ENCODE measurements at places on chromosomes 1 and 21. TPM values are rescaled to one million over a fixed set of nuclear protein-coding genes. Genes with fewer than 3 reads are reported as not detected.
A peak's percentile ranks its signal among the peaks of the same experiment; 100 is the strongest.

- peak; percentile 63 for DNase-seq
Observed at GRCh38 chr1:165369255-165369848, 12.8 kb upstream of the LMX1A start.

GRCh38 chr21:39527664-39528381 lies 76.1 kb downstream of the SH3BGR start:
- DNase-seq: no peak

DNA sequence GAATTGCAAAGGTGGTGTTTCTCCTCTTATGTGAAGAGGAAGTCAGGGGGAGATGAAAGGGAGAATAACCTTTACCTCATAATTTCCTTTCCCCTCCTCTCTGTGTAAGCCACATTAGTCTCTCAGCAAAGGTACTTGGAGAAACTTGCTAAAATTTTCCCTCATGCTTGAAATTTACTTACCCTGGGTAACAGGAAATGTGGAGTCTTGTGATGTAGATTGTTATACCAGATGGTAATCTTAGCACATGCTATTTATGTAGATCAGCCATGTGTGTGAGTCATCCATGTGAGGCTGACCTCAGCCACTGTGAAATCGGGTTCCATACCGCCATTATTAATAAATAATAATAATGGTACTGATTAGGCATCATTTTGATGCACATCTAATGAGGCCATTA lies 128.4 kb downstream of the TGFB2 start:
- no peak for DNase-seq

DNA sequence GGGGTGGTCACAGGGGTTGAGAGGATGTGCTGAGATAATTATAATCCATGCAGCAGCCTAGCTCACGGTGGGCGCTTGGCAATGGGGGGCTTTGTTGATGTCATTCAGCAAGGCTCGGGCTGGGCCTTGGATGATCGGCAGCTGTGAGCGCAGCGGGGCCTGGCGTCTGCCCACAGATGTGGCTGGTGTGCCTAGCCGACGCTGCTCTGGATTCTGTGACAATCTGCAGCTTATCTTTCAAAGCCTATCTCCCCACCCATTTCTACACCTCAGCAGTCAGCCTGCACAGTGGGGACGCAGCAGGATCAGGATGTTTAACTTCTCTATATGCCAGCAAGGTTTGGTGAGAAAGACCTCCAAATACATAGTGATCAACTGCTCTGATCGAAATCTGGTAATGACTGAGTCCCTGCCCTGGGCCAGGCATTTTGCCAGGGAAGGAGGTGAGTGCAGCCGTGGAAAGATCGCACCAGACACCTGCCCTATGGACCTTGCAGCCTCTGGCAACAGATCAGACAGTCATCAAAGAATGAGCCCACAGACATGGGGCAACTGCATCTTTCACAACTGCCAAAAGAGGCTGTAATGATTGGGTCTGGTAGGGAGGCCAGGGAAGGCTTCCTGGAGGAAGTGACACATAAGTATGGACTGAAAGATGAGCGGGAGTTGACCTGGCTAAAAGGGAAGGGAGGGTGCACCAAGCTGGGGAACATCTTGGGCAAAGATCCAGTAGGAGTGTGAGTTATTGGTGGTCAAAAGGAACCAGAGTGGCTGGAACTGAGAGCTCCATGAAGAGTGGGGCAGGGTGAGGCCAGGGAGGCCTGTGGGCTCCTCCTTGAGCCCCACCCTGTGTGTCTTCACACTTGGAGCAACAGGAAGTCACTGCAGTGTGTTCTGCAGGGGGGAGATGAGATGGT lies 35.3 kb downstream of the EPHB2 start:
- no peak for DNase-seq

DNA sequence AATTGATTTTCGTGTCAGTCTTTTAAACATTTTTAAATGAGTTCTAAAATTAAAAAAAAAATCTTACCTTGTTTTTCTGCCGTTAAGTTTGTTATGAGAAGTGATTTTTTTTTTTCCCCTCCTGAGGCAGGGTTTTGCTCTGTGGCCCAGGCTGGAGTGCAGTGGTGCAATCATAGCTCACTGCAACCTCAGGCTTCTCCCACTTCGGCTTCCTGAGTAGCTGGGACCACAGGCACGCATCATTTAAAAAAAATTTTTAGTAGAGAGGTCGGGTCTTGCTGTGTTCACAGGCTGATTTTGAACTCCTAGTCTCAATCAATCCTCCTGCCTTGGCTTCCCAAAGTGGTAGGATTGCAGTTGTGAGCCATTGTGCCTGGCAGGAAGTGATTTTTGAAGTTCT lies 41.1 kb downstream of the MTR start:
- no peak for DNase-seq

DNA sequence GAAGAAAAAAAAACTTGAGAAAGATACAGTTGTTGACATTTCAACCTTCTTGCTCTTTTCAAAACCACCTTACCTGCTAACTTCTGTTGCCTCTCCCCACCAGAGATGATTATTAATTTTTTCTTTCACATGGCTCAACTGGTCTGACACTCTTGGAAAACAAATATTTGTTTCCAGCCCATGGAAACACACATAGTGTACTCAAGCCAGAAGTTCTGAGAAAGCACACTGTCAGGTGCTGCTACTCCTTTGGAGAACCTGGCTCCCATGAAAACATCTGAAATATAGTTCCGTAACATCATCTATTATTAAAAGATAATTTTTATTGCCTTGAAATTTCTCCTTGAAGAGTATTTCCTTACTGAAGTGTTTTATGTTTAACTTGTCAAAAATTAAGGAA lies 145.0 kb upstream of the C1orf105 start:
- no peak for DNase-seq

DNA sequence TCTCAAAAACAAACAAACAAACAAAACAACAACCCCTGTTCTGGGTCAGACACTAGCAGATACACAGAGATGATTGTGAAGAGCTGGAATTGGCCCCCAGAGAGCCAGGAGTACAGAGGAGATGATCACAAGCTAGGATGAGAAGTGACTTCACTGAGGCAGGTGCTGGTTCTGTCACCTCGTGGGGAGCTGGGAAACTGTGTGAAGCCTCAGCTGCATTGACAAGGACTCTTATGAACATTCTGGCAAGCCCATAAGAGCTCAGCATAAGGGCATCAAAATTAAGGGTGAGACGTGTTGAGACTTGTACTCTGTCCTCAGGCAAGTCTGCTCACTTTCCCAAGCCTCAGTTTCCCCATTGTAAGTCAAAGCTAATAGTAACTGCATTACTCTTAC lies 14.7 kb upstream of the PTP4A2 start:
- no peak for DNase-seq

- no peak for DNase-seq
Observed at GRCh38 chr1:226382030-226382429, 25.9 kb downstream of the PARP1 start.

DNA sequence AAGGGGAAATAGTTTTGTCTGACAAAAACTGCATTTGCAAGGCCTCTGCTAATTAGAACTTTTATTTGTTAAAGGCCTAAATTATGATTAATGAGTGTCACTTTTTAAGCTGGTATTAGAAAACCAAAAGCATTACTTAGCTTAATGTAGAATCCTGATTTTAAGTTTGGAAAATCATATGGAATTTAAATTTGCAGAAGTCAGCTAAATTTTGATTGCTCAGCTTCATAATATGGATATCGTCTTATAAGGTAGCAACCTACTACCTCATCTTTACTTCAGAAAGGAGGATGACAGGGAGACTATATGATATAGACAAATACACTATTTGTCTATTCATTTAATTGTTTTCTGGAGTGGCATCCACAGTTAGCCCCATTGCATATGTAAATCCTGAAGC lies 114.0 kb downstream of the USP25 start:
- DNase-seq: no peak

DNA sequence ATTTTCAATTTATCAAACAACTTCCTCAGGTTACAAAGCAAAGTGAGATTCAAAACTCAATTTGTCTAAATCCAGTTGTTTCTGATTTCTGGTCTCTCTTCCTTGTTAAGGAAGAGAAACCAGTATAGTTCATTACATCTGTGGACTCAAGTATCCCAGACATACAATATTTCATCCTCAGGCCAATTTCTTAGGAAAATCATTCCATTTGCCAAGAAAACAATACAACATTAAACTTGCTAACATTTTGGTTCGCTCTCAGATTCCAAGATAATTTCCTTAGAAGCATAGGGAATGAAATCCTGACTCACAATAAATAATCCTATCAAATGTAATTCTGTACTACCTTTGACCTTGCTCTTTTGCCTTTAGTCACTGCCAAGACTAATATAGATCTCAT lies 11.2 kb upstream of the TTLL7 start:
- no peak for DNase-seq

- DNase-seq: no peak
Observed at GRCh38 chr1:18644973-18645746, 14.5 kb downstream of the PAX7 start.

DNA sequence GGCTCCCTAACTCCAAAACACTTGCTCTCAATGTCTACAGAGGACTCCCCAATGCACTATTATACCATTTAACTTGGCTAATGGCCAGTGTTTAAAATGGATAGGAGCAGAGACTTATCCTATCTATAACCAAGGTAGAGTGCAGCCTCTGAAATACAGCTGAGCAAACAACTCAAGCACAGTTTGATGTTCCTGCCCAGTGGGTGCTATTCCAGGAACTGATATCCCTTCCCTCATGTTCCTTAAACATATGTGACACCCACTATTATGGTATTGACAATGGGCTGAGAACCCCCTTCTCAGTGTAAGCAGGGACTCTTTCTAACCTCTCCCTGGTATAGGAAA lies 51.7 kb downstream of the SH3GLB1 start:
- DNase-seq: no peak

GRCh38 chr1:23799255-23799569 lies 1.3 kb downstream of the GALE start:
- no peak for DNase-seq

DNA sequence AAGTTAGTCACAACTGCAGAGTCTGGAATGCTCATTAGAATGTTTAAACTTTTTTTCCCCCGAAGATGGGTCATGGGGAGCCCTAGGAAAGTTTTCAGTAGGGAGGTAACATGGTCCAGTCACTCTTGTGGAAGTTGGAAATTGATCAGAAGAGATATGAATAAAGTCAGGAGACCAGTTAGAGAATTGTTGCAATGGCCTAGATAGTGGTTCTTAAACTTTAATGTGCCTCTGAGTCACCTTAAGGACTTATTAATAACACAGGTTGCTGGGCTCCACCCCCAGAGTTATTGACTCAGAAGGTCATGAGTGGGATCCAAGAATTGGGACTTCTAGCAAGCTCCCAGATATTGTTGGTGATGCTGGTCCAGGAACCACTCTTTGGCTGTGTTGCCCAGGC lies 3.2 kb upstream of the TFAP2E start:
- no peak for DNase-seq

- DNase-seq: no peak
Observed at GRCh38 chr1:232878086-232878485, 72.3 kb upstream of the NTPCR start.

DNA sequence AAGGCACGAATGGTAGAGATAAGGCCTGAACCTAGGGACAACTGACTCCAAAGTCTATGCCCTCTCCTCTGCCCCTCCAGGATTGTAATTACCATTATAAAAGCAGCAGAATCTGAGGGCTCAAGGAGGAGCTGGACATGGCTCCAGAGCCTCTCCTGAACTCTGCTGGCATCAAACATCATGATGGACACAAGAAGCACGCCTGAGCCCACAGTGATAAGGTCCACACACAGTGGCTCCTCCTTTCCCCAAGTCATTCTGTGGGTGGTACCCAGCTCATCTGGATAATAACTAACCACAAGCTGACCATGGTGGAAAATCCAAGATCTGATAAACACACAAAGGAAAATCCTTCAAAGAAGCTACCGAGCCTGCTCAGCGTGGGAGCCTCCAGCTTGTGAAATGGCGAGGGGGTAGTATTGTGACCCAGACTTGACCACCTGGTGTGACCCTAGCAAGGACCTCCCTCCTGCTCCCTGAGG lies 85.2 kb downstream of the HIVEP3 start:
- DNase-seq: no peak

- DNase-seq: no peak
Observed at GRCh38 chr1:37901191-37901892, 42.0 kb upstream of the MTF1 start.

DNA sequence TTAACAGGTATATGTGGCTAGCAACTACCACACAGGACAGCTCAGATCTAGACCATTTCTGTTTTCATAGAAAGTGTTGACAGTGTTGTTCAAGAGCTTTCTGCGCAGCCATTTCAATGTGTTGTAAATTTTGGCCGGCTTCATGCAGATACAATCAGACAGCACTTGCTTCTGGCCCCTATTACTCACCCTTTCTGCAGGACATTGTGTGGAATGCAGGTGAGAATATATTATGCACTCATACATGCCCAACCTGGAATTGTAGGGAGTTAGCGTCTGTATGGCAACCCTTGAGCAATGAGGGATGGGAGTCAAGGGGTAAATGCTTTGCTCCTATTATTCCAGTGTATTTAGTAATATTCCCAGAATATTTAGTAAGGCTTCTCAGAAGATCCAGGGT lies 180.9 kb upstream of the PLXNA2 start:
- no peak for DNase-seq

GRCh38 chr1:27097484-27097917 lies 57.4 kb downstream of the SLC9A1 start:
- peak; percentile 79 for DNase-seq

- no peak for DNase-seq
Observed at GRCh38 chr1:119840745-119841144, 29.5 kb upstream of the REG4 start.

- DNase-seq: peak; percentile 66
Observed at GRCh38 chr1:156160743-156161171, 7.4 kb downstream of the SEMA4A start.

GRCh38 chr1:14466006-14466405 lies 132.5 kb upstream of the KAZN start:
- no peak for DNase-seq

DNA sequence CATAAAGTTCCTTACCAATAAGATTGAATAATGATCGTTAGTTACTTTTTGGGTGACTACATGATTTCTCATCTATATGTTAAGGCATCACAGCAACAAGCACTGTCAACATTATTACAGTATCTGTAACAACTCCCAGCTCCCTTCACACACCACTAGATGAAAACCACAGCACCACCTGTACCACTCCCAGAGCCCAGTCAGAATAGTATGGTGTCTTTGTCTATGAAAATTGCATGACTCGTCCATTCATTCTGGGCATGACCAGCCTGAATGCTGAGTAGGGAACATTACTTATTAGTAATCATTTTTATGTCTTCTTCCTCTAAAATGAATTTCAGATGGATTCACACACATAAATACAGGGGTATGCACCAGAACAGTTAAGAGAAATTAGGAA lies 7.0 kb downstream of the OLFML2B start:
- DNase-seq: no peak

Gene CD5L
- total RNA-seq: not detected

Gene LRRC38
- total RNA-seq: not detected

Gene CCDC181
- not detected for total RNA-seq

Gene PDC
- total RNA-seq: not detected

Gene MYOC
- not detected for total RNA-seq

Gene ADAM30
- total RNA-seq: not detected

Gene IRF6
- total RNA-seq: not detected

Gene CDA
- not detected for total RNA-seq

Gene KRTAP13-1
- not detected for total RNA-seq

Gene GBP7
- not detected for total RNA-seq

Gene MTARC1
- total RNA-seq: not detected

Gene WNT4
- total RNA-seq: not detected

Gene CLEC20A
- not detected for total RNA-seq

Gene CD1C
- not detected for total RNA-seq

Gene C1orf105
- total RNA-seq: not detected

Gene LENEP
- 1.0 TPM for total RNA-seq

Gene MAB21L3
- total RNA-seq: not detected

Gene OR6K2
- not detected for total RNA-seq

Gene OPTC
- total RNA-seq: not detected
